ENCODE measurements at places on chromosomes 5 and 9.

GRCh38 chr5:113205807-113206206 lies 229.0 kb downstream of the TSSK1B start:
- DNase-seq = no peak

DNA sequence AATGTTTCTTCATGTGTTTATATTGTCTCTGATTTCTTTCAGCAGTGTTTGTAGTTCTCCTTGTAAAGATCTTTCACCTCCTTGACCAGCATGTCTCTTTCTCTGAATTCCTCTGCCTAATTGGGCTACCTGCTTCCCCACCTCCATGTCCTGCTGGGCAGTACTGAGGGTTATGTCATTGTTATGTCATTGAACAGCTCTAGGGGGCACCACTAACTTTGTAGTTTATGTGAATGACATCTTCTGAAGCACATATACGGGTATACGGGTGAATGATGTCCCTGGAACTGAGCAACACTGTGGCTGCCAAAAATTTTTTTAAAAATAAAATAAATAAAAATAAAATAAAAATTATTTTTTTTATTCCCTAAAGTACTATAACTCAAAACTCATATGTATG lies 16.9 kb upstream of the SNCAIP start:
- no peak for DNase-seq

DNA sequence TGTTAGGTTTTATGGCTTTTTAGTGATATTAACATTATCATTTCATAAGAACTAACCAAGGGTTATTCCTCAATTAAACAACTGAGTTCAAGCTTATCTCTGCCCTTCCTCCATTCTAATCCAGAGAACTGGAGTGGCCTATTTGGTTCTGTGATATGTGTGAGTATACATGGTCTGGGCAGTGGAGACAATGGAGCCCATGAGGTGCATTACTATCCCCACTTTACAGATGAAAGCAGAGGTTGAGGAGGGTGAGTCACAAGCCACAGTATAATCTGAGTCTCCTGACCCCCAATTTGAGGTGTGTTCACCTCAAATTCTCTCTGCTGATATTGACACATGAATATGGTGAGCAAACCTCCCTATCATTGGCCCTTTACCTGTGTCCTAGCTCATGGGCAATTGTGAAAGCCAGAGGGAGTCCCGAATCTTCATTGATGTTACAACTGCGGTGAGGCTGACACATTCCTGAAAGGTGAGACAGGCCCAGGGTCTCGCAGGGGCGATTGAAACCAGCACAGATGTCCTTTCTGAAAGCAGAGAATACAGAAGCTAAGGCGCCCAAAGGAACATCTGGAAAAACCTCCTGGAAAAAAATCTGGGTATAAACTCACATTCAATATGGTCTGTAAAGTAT lies 217.2 kb downstream of the TARS1 start:
- DNase-seq = no peak

- no peak for DNase-seq
These were observed 18.8 kb downstream of the SLC1A1 start for GRCh38 chr9:4508907-4509589.

GRCh38 chr5:34563931-34564709 lies 92.0 kb upstream of the RAI14 start:
- no peak for DNase-seq

GRCh38 chr5:168898247-168898911 lies 319.2 kb upstream of the PANK3 start:
- DNase-seq = peak; percentile 24

- no peak for DNase-seq
These were observed at the start of gene STOM for GRCh38 chr9:121369595-121370265. STOM (minus strand) TSS chr9:121370250; CDS start chr9:121370187, 63 bp downstream.

DNA sequence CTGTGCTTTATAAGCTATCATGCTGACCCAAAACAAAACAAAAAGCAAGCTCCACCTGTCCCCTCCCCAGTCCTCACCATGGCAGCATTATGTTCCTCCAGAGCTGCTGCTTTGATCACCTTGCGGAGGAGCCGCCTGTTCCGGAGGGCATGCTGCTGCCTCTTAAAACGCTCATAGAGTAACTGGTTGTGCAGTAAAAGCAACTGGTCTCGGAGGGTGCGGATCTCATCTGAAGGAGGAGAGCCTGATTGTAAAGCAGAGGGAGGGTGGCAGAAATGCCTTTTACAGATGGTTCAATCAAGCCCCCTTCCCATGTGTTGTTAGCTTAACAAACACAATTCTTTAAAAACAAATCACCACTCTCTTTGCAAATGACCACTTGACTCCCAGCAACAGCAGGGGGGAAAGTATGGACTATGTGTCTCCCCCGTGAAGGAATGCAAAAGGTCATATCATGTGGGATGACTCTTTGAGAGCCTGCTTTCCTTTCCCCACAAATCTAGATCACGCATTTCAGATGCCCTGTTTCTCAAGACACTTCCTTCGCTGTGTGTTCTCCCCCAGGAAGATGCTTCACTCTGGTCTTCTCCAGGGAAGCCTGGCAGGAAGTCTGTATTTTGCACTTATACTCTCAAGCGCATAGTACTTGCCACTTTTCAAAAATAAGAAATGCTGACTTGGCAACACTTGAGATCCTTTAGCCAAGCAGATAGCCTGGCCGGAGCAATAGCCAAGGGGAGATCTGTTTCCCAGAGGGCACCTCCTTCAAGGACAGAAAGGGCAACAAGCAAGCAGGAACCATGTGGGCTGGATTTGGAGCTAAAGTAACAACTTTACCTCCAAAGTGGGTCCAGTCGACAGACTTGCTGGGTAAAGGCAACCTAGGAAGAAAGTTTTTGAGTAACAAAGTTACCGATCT lies 25.1 kb downstream of the SPACA9 start:
- no peak for DNase-seq

DNA sequence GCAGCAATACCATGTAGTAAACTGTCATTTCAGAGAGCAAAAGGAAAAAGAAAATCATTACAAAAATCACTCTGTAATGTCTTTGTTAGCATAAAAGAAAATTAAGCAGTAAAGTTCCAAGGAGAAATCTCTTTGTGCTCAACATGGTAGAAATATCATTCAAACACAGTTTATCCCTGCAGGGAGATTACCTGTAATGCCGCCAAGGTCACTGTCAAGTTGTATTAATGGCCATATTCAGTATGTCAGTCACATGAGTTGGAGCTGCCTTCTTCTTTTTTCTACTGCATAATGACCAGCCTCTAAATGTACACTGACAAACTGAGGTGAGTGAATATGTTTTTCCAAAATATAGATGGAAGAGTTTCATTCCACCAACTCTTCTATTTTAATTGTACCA lies 36.5 kb downstream of the MEF2C start:
- DNase-seq = no peak

GRCh38 chr5:180424094-180424493 lies 70.1 kb upstream of the CNOT6 start:
- DNase-seq = no peak

- no peak for DNase-seq
These were observed 42.1 kb downstream of the PRUNE2 start for GRCh38 chr9:76863832-76864231.

- no peak for DNase-seq
These were observed 168.2 kb downstream of the SREK1 start for GRCh38 chr5:66312266-66312665.

DNA sequence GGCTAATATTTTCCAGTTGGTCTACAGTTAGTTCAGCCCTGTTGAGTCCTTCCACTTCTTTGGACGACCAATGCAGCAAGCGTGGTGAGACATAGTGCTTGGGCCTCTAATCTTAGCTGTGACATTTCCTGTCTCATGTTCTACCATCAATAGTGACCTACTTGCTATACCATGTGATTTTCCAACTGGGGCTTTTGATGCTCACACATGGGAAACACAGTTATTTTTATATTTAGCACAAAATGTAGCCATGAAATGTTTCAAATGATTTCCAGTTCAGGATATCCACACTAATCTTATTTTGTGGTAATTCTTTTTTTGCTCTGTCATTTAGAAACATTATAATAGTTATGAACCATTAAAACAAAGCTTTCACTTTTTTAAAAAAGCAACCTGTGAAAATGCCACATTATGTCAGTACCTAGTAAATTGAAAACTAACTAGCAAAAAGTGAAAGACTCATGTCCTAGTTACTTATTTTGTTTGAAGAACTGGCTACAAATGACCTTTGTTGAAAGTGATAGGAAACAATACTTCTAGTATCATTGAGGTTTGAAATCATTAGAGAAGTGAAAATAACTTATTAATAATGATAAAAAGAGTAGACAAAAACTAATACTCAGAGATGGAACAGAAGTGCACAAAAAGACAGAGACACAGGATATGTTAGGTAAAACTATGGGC lies 18.3 kb downstream of the MARCHF3 start:
- DNase-seq = no peak

GRCh38 chr5:138659121-138659520 lies 83.9 kb upstream of the HSPA9 start:
- DNase-seq = no peak
